ENCODE measurements at places on chromosomes 16 and 17.

GRCh38 chr17:12627177-12627629 lies 38.5 kb upstream of the MYOCD start:
- DNase-seq: no peak

- DNase-seq: no peak
Observed at GRCh38 chr16:31414706-31415105, 13.5 kb downstream of the COX6A2 start.

GRCh38 chr16:87585442-87586200 lies 16.7 kb upstream of the JPH3 start:
- DNase-seq: no peak

- no peak for DNase-seq
Observed at GRCh38 chr17:67439269-67439668, 62.2 kb downstream of the PITPNC1 start.

GRCh38 chr17:66464921-66465320 lies 162.5 kb downstream of the PRKCA start:
- no peak for DNase-seq

GRCh38 chr17:75965468-75965867 lies 13.5 kb downstream of the ACOX1 start:
- no peak for DNase-seq

GRCh38 chr16:65910291-65910690 lies 456.2 kb upstream of the CDH5 start:
- peak; percentile 74 for DNase-seq

GRCh38 chr16:58365623-58366022 lies 26.6 kb upstream of the GINS3 start:
- DNase-seq: no peak

- no peak for DNase-seq
Observed at GRCh38 chr16:67926181-67926750, 5.4 kb downstream of the CTRL start.

DNA sequence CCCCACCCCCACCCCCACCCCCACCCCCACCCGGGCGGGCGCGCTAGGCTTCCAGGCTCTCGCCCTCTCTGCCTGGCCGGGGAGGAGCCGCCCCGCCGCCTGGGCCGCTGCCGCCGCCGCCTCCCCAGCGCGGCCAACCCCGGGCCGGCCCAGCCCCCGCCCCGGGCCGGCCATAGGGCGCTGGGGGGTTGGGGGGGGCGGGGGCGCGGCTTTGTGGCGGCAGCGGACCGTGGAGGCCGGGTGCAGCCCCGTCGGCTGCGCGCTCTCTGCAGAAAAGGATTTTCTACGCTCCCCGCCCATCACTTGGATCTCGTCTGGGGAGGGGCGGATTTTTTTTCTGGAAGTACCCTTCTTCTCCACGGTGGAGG lies 230.9 kb downstream of the MRTFB start:
- no peak for DNase-seq

DNA sequence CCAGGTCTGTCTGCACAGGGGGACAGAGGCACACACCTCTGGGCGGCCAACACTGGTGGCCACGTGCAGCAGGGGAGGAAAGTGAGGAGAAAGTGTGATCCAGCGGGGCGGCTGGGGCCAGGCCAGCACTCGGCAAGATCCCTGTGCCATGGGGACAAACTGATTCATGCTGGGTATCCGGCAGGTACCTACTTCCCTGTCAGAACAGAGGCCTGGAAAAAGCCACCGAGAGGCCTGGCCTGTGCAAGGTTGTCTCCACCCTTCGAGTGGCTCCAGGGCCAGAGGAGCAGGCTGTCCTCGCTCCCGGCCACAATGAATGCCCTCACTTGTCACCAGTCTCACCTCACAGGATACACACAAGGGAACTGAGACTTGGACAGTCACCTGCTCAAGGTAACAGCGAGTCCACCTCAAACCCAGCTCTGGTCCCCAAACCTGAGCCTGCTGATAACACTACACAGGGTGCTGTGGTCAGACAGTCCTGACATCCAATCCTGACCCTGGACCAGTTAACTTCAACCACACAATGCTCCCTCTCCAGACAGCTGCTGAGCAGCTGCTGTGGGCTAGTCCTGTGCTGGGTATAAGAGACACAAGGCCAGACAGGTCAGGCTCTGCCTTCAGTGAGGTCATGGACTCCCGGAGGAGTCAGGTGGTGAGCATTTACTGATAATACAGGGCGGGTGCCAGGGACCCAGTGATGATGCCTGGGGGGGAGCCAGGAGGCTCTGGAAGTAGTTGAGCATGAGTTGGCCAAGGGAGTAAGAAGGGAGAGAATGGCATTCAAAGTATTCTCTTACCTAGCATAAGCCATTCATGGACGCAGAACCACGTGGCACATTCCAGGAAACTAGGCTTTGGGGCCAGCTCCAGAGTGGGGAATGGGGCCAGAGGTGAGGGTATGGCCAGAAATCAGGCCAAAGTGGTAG lies 53.0 kb downstream of the VAC14 start:
- DNase-seq: no peak

GRCh38 chr17:68559316-68559715 lies 41.9 kb downstream of the FAM20A start:
- DNase-seq: no peak

DNA sequence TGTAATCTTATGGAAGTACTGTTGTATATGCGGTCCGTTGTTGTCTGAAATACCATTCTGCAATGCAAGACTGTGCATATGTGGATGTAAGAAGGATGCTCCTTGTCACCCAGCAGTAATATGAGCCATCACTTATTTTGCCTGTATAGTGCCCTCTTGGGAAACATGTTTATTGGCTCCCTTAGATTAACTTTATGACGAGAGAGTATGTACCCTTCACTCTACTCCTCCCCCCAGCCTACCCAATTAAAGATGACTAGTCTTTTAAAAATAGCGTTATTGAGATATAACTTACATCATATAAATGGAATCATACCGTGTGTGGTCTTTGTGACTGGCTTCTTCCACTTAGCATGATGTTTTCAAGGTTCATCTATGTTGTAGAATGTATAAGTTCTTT lies 33.6 kb downstream of the FTO start:
- no peak for DNase-seq

DNA sequence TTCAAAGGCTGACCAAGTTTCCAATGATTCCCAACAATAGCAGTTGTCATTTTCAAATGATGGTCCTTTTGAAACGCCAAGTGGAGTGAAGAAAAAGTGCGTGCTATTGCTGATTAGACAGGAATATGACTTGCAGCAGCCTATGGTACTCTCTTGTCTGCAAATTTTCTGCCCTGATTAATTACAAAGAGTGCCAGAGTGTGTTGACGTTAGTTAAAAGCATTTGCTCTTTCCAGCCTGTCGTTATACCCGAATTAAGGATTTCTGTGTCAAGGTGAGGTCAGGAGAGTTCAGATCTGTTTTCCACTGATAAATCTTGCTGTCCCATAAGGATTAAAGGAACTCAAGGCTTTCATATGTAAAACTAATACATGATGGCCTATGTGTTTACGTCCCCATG lies 75.0 kb upstream of the ADAMTS18 start:
- no peak for DNase-seq

DNA sequence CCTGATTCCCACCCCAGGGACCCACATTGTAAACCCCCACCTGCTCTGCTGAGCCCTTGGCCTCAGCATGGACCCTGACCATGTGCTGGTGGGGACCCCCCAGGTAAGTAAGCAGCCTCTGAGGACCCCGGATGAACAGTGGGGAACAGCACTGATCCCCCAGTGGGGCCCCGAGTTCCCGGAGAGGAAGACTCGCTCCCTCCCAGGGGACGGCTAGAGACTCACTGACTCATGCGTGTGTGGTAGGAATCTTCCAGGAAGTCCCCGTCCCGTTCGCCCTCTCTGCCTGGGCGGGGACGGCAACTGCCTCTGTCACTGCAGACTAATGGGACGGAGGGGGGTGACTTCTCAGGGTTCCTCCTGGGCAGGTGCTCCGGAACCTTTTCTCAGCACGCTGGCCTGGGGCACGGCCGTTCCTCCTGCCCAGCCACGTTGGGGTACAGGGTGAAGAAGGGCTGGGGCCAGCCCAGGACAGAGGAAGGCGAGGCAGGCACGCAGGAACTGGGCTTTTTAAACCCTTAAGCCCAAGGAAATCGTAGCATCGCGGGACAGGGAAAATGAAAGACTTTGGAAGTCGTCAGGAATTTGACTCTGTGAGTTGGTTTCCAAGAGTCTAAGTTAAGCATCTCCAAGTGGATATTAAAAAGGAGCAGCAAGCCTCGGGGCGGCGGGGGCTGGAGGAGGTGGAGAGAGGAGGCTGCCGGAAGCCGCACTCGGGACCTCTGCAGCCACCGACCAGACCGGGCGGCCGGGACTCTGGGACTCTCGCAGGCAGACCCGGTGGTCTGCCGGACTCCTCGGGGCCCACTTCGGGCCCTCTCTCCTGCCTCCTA lies 178.7 kb downstream of the SEC14L1 start:
- DNase-seq: peak; percentile 96
